ENCODE measurements at places on chromosomes 7 and 10.

DNA sequence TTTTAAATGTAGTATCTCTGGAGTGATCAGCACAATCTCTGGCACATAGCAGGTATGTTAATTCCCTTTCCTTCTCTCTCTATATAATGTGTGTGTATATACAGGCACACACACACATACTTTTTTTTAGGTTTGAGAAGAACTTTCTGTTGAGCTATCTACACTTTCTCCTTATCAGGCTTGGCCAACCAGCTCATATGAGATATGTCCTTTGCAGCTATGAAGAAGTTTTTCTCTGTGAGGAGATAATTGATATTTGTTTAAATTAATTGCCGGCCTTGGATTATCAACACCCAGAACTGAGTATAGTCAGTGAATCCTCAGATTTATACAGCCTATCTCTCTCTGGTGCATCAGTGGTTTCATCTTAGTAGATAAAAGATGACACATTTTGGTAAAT, 2.3 kb upstream of the MCU start:
- DNase-seq, result no peak

- DNase-seq, result peak; percentile 16
Measured at GRCh38 chr7:105131033-105131656, 117.1 kb downstream of the KMT2E start.

DNA sequence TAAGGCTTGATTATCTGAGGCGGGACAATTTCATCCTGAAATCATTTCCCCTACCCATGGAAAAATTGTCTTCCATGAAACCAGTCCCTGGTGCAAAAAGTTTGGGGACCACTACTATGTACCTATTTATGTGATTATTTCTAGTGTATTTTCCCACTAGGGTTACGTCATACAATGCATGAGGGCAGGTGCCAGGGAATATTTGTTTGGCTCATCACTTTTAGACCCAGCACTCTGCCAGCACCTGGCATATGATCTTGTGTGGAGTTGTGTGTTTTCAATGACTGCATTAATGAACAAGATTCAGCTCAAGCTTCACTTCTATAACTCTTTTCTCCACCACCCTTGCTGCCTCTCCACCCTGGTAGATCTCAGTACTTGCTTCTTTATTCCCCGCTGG, 73.3 kb upstream of the TNKS2 start:
- no peak for DNase-seq

- no peak for DNase-seq
Measured at GRCh38 chr7:42025635-42026375, 211.2 kb downstream of the GLI3 start.

DNA sequence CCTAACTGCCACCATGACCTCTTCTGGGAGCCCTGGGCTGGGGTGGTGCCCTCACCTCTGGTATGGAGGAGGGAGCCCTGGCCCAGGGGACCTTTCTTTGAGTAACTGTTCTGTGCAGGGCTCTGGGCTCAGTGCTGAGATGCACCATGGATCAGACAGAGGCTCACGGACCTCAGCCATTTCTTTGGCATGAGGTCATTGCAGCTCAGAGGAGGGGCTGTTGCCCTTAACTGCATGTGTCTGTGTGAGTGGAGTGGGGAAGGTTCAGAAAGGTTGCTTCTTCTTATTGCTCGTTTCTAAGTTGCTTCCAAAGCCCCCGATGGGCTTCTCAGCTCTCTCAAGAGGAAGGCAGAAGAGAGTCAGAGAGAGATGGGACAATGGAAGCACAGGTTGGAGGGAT, 233.9 kb downstream of the RPS24 start:
- peak; percentile 57 for DNase-seq

DNA sequence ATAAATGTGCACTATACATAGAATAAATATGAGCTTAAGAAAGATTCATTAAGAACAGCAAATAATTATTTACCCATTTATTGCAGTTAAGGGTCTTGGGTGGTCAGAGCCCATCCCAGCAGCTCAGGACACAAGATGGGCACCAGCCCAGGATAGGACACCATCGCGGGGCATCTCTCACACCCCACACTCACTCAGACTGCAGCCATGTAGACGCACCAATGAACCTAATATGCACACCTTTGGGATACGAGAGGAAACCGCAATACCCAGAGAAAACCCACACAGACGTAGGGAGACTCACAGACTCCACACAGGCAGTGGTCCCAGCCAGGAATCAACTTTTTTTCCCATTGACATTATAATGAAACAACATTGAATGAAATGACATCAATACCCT, 36.0 kb downstream of the CARD11 start:
- no peak for DNase-seq

DNA sequence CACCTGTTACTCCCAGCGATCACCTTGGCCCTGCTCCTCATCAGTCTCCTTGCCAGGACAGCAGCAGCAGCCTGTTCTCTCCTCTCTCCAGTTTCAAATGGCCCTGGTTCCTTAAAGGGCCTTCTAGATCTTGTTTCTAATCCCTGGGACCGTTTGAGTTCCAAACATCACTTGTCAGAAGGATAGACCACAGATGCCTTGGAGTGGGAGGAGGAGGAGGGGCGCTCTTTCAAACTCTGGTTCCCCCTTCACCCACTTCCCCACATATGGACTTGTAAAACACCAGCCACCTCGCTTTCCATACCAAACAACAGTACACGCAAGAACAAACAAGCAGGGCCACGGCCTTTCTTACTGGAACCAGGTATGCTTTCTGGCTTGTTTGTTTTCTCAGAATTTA, 104.8 kb downstream of the PLXNA4 start:
- DNase-seq, result no peak

Measured in myocyte (in vitro differentiated cells).